ENCODE measurements at places on chromosomes 5 and 9. TPM values are rescaled to one million over a fixed set of nuclear protein-coding genes. Genes with fewer than 3 reads are reported as not detected.

Gene SPINK13
- total RNA-seq: not detected

Gene KLHL9
- total RNA-seq: 18.6 TPM

Gene DND1
- total RNA-seq: 0.66 TPM

Gene PDE6A
- total RNA-seq: not detected

Gene C9orf72
- 73.1 TPM for total RNA-seq

Gene SGCD
- total RNA-seq: 5.1 TPM

Gene PCDHGC3
- 35.4 TPM for total RNA-seq

Gene WNT8A
- not detected for total RNA-seq

Gene PPIC
- 20.0 TPM for total RNA-seq

Gene TEK
- total RNA-seq: 19.1 TPM

Gene CORO2A
- 2.6 TPM for total RNA-seq

Gene CNTNAP3B
- 19.0 TPM for total RNA-seq

Gene PCDHB7
- total RNA-seq: 0.49 TPM

Gene COL15A1
- total RNA-seq: 60.3 TPM

Gene CDH9
- not detected for total RNA-seq

Gene ENTREP1
- 3.3 TPM for total RNA-seq

Gene ITK
- 2.8 TPM for total RNA-seq

Gene NPR2
- total RNA-seq: 15.8 TPM

Gene C9orf43
- total RNA-seq: 0.34 TPM

Gene FSD1L
- 5.1 TPM for total RNA-seq

Gene SPATA31D4
- not detected for total RNA-seq

Gene CD74
- 426 TPM for total RNA-seq

Gene SLC6A3
- total RNA-seq: not detected

Gene GPR151
- not detected for total RNA-seq

Data from subcutaneous adipose tissue (tissue), 4 donors.